ENCODE measurements at places on chromosomes 7 and 10. TPM values are rescaled to one million over a fixed set of nuclear protein-coding genes. Genes with fewer than 3 reads are reported as not detected.

Gene CFAP46
- 0.14 TPM for total RNA-seq

DNA sequence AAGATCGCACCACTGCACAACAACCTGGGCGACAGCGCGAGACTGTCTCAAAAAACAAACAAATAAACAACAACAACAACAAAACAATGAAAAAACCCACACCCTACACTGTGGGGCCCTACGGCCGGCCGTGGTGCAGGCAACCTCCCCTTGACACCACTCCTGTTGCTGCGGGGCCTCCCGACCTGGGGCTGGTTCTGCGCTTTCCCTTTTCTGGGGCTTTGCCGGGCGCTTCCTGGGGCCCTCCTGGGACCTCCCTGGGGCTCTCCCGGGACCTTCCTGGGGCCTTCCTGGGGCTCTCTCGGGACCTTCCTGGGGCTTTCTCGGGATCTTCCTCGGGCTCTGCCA, 46.6 kb downstream of the INSIG1 start:
- no peak for DNase-seq

- no peak for DNase-seq
Observed at GRCh38 chr10:93032105-93032808, 28.3 kb upstream of the CYP26C1 start.

Gene PPP1R17
- not detected for total RNA-seq

GRCh38 chr7:92684274-92684673, 94.1 kb upstream of the FAM133B start:
- no peak for DNase-seq
